ENCODE measurements at places on chromosomes 12 and 14.
A peak's percentile ranks its signal among the peaks of the same experiment; 100 is the strongest.

- no peak for DNase-seq
Measured at GRCh38 chr12:115960868-115961802, 316.4 kb downstream of the MED13L start.

DNA sequence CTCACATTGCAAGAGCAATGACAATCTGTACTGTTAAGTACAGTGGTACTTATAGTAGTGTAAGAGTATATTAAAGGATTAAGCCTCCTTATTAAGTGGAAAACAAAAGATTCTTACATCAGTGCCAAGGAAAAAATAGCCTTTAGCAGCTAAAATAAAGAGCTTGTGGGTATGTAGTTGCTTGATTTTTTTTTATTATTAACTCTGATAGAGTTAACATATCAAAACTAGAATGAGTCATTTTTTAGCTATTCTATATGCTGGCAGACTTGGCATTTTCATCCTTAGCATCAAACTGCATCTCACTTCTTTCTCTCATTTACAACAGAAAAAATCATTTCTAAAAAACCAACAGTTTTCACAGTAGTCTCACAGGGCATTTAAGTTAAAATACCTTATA lies 86.5 kb downstream of the ATP2B1 start:
- no peak for DNase-seq

DNA sequence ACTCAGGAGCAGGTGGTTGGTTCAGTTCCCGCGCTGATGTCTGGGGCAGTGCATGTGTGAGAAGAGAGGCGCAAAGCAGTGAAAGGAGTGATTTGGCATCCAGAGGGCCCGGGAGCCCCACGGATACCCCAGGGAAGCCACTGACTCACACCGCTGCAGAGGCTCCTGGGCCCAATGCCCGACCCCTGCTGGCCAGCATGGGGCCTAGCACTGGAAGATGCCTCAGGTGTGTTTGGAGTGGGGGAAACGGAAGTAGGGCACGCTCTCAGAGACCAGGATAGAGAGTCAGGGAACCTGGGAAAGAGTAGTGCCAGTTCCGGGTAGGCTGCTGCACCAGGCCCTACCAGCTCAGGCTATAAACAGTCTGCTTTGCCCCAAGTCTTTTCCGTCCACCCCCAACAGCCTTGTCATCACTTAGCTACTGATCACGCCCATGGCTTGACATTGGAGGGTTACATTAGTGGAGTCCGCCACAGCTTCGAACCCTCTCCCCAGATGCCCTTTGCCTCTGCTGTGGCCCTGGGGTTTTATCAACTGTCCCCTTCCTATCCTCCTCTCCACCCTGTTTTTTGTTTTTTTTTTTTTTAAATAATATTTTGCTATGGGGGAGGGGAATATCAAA lies 9.5 kb upstream of the CSAD start:
- no peak for DNase-seq

- DNase-seq: no peak
Measured at GRCh38 chr12:66195242-66195641, 6.2 kb downstream of the IRAK3 start.

DNA sequence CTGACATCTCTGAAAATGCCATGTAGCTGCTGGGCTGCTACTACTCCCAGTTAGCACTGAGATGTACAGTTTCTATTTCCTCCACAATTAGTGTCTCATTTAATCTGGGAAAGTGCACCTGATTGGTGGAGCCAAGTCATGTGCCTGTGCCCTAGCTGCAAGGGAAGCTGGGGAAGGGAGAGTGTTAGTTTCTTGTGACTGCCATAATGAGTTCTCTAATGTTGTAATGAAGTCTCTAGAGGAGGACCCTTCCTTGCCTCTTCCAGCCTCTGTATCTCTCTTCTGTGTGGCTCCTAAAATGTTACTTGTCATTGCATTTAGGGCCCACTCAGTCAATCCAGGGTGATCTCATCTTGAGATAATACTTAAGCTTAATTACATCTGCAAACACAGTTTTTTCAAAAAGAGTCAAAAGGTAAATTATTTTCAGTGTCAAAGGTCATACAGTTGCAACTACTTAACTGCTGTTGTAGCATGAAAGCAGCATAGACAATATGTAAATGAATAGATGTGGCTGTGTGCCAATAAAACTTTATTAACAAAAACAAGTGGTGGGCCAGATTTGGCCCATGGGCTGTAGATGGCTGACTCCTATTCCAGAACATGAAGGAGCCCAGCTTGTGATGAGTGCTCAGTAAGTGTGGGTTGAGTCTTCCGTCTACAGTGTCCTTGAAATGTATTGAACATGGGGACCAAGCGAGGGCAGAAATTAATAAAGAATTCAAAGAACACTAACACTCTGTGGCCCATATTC lies 137.2 kb upstream of the MAP1LC3B2 start:
- DNase-seq: no peak

DNA sequence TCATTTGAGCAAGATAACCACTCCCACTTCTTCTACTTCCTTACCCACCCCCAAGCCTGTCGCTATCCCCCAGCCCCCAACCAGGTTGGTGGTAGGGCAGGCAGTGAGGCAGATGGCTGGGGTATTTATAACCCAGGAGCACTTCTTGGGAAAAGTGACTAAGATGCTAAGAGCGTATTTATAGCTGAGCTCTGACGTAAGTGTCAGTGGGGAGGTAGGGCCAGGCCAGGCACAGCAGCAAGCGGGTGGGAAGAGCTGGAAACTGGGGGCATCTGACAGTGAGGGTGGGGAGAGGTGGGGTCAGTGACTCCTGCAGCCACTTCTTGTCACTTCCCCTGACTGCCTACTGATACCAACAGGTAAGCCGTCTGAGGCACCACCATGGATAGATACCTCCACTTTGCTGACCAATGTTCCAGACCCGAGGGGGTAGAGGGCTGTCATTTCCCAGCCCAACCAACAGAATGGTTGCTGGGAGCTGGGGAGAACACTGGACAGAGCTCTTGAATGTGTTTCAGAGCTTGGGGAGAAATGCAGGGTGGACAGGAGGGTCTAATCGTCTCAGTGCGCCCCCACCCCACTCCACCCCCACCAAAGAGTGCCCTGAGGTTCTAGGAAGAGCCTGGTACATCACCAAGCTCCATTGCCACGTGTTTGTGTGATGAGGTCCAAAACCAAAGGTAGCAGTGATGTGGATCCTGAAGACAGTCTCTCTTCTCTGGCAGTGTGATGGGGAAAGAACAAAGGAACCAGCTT lies 2.7 kb upstream of the INHBE start:
- DNase-seq: no peak

DNA sequence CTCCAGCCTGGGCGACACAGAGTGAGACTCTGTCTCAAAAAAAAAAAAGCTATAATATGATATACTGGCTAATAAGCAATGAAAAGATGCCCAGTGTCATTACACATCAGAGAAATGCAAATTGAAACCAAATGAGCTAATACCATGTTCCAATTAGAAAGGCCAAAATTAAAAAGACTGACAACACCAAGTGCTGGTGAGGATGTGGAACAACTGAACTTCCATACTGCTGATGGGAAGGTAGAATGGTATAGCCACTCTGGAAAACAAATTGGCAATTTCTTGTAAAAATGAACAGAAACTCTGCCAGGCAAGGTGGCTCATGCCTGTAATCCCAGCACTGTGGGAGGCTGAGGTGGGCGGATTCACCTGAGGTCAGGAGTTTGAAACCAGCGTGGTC lies 8.5 kb upstream of the PHETA1 start:
- no peak for DNase-seq

GRCh38 chr12:104596134-104596799 lies 139.5 kb downstream of the CHST11 start:
- no peak for DNase-seq

- DNase-seq: no peak
Measured at GRCh38 chr12:21220266-21220665, 89.3 kb downstream of the SLCO1B1 start.

- no peak for DNase-seq
Measured at GRCh38 chr14:72498646-72499045, 395.3 kb downstream of the DPF3 start.

GRCh38 chr12:51847643-51848325 lies 734 bp downstream of the FIGNL2 start:
- peak; percentile 60 for DNase-seq

DNA sequence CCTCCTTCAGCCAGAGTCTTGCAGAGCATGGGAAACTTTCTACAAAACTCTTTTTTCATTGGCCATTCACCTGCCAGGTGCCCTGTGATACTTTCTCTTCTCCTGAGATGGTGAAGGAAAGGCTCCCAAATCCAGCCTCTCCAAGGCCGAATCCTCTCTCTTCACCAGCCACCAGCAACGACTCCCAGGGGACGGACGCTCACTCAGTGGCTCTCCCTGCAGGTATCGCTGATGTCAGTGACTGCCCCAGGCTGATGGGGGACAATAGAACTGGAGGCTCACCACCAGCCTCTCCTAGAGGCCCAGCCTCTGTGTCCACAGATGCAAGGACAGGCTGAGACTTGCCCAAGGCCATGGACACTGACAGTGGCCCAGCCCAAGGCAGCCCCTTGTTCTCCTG lies 204.1 kb downstream of the BCL11B start:
- no peak for DNase-seq

- no peak for DNase-seq
Measured at GRCh38 chr14:68888883-68889282, 90.2 kb downstream of the ACTN1 start.

DNA sequence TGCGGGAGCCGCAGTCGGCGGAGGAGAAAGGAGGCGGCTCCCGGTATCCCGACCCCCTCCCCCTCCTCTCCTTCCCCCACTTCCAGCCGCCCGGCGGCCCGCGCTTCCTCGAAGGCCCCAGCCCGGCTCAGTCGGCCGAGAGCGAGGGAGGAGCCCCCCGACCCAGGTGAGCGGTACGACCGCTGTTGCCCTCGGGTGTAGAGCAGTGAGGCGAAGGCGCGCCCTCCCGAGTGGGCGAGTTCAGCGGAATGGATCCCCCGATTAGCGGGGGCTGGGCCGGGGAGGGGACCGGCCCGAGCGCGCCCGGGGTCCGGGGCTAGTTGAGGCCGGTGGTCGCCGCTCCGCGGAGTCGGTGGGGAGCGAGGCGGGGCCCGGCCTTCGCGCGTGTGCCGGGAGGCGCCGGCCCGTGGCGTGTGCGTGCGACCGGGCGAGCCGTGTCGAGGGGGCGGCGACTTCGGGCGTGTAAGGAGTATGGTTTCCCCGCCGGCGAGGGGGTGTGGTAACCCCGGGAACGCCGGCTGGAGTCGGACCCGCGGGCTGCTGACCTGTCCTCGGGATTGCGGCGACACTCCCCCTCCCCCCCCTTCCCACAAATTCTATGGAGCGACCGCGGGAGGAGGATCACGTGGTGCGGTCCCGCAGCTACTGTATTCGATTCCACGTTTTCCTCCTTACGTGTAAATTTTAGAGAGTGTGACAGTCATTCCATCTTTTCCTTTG lies 501 bp downstream of the RIMKLB start:
- DNase-seq: no peak

- DNase-seq: no peak
Measured at GRCh38 chr14:87465770-87466169, 527.2 kb downstream of the GALC start.

GRCh38 chr14:91372671-91373495 lies 44.7 kb downstream of the CCDC88C start:
- no peak for DNase-seq

GRCh38 chr12:43754015-43754414 lies 4.6 kb downstream of the PUS7L start:
- DNase-seq: no peak

GRCh38 chr12:86730233-86730632 lies 474.0 kb upstream of the MGAT4C start:
- no peak for DNase-seq

- DNase-seq: no peak
Measured at GRCh38 chr14:72751276-72752033, 142.4 kb downstream of the DPF3 start.

DNA sequence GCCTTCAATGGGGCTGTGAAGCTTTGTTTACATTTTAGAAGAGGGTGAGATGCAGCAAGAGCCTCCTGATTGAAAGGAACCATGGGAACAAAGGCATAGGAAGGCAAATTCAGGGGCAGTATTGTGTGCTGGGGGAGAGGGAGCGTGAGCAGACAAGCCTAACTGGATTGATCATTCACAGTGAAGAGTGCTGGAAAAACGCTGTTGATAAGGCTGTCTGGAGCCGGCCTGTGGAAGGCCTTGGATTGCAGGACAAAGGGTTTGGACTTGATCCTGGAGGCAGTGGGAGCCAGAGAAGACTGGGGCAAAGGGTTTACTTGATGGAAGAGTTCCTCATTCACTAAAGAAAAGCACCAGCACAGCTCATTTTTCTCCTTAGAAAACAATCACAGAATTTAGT lies 160.5 kb downstream of the PAH start:
- DNase-seq: no peak

- DNase-seq: no peak
Measured at GRCh38 chr12:99367181-99367580, 280.4 kb upstream of the GARIN6 start.

- no peak for DNase-seq
Measured at GRCh38 chr12:11718768-11719253, 69.3 kb downstream of the ETV6 start.

DNA sequence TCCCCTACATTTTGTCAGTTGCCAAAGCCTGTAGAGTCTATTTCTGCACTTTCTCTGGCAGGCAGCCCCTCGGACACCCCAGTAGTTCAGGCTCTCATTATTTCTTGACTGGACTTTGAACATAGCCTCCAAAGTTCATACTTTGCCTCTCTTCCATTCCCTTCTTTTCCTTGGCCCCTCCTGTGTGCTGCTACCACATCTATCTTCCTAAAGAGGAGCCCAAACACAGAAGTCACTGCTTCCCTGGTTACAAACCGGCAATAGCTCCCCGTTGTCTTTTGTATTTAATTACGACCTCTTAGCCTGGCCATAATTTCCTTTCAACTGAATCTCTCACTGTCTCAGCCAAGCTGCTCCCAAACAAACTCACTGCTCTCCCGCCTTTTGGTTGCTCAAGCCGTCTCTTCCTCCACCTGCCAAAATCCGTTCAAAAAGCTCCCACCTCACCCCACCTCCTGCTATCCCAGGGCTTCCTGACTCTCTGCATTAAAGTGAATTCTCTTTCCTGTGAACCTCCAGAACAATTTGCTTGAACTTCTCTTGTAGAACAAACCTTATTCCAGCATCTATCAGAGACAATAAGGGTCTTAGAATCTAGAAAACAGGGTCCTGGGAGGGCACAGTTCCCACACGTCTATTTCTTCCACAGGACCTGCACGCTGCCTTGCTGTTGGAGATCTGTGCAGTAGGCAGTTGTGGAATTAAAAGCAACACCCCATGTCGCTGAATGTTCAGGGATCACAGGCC lies 46.9 kb downstream of the PRMT8 start:
- peak; percentile 4 for DNase-seq
